ELF-1 (cell line): ENCODE measurements at places on chromosomes 13 and 19.

- DNase-seq, result peak; percentile 5
Measured at GRCh38 chr13:80428349-80429096, 87.6 kb upstream of the SPRY2 start.

GRCh38 chr13:89584058-89584620 lies 1763.3 kb upstream of the MIR17HG start:
- DNase-seq, result no peak

- peak; percentile 13 for DNase-seq
Measured at GRCh38 chr19:37874784-37875183, 31.6 kb downstream of the WDR87 start.

GRCh38 chr19:43767316-43767715 lies 12.6 kb upstream of the SMG9 start:
- no peak for DNase-seq

- DNase-seq, result no peak
Measured at GRCh38 chr13:52164989-52165388, 5.6 kb upstream of the NEK3 start.

DNA sequence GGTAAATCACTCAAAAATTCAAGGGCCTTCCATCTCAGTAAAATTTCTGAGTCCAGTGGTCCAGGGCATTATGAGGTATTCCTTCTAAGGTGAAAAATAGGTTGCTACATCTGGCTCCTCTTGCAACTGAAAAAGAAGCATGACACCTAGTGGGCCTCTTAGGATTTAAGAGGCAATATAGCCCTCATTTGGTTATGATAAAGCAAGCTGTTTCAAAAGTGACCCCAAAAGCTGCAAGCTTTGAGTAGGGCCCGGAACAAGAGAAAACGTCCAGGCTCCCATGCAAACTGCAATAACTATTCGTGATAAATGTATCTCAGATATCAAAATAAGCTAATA lies 1910.2 kb upstream of the PRR20A start:
- no peak for DNase-seq

GRCh38 chr13:50730496-50731351 lies 112.8 kb downstream of the DLEU7 start:
- DNase-seq, result no peak

- DNase-seq, result no peak
Measured at GRCh38 chr19:32296694-32297093, 48.7 kb upstream of the ZNF507 start.

DNA sequence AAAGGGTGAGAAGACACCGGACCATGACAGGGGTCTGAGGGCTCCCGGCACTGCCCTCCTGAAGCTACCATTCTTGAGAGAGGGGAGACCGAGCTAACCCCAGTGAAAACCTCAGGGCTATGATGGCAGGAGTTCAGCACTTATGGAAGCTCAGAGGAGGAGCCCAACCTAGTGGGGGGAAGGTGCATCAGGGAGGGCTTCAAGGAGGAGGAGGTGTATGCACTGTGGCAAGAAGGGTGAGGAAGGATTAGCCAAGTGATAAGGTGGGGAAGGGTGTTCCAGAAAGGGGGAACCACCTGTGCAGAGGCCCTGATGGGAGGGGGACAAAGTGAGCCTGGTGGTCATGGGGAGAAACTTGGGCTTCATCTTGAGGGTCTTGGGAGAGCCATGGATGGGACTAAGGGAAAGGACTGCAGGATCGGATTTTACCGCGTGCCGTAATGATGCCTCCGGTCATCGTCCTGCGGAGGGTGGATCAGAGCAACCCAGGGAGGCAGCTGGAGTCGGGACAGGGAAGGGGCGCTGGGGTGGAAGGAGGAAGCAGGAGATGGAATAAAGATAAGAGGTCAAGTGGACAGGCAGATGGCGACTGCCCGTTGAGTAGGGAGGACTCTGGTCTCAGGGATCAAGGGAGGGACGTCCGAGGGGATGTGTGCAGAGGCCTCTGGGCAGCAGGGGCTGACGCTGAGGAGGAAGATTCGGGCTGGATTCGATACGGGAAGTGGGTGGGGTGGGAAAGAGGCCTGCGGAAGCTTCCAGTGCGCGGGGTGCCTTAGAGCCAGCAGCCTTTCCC lies 13.3 kb upstream of the PSMD8 start:
- no peak for DNase-seq

- no peak for DNase-seq
Measured at GRCh38 chr19:19402656-19403372, 2.7 kb upstream of the GATAD2A start.

- no peak for DNase-seq
Measured at GRCh38 chr19:6837525-6837924, 49.9 kb upstream of the ADGRE1 start.

GRCh38 chr13:109541081-109541480 lies 245.3 kb downstream of the IRS2 start:
- DNase-seq, result no peak

GRCh38 chr13:113411216-113412023 lies 41.9 kb downstream of the ADPRHL1 start:
- DNase-seq, result peak; percentile 35

DNA sequence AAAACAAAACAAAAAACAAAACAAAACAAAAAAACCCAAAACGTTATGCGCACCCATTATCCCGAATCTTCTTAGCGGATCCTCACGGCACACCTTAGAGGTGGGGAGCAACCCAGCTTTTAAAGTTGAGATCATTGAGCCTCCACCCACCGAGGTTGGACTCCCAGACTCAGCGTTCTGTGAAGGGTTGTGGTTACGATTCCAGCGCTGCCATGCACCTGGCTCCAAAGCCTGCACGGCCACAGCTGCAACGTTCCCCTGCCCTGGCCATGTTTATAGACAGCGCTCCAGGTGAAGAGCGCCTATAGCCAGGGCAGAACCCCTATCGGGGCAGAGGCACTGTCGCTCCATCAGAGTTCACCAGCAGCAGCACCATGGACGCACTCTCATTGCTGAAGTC lies 18.7 kb upstream of the LILRA2 start:
- DNase-seq, result no peak

DNA sequence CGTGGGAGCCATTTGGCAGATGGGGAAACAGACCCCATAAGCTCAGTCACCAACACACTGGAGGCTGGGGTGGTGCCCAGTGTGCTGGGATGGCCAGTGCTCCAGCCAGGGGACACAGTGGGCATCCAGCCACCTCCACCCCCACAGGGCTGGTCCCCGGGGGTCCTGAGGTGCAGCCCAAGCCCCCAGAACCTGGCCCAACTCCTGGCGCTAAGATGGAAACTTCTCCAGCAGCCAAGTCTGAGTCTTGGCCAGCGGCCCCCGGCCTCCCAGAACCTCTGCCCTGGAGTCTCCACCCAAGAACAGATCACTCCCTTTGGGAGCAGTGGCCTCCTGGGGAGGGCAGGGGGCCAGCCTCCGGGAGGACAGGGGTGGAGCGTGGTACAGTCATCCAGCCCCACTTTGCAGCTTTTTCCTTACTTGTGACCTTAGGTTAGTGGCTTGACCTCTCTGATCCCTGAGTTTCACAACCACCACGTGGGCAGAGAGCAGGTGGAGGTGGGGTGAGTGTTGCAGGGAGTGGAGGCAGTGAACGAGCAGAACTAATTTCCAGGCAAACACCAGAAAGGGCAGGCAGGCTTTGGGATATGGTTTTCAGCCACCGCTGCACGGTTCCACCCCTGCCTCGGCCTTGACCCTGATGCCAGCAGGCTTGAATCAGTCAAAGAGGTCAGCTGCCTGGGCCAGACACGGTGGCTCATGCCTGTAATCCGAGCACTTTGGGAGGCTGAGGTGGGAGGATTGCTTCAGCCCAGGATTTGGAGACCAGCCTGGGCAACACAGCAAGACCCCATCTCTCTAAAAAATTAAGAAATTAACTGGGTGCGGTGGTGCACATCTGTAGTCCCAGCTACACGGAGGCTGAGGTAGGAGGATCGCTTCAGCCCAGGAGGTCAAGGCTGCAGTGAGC lies 4.3 kb upstream of the NRTN start:
- DNase-seq, result no peak

DNA sequence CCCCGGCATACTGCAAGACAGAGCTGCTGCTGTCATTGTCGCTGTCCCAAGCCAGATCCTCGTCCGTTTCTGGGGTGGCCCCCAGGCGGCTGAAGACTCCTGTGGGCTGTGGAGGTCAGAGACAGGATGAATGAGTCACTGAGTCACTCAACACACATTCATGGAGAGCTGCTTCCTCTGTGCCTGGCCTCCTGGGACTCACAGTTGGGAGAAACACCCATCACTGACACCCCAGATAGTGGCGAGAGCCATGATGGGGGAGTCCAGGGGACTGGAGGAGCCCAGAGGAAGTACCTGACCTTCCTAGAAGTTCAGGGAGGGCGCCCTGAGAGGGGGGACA lies 26.0 kb downstream of the C19orf47 start:
- no peak for DNase-seq
